ENCODE measurements at places on chromosomes 1 and 21. TPM values are rescaled to one million over a fixed set of nuclear protein-coding genes. Genes with fewer than 3 reads are reported as not detected.

Gene CFHR2
- 0.37 TPM for total RNA-seq

Gene CYP4Z1
- not detected for total RNA-seq

GRCh38 chr1:212606395-212607205, 2.0 kb upstream of the ATF3 start:
- H3K27ac ChIP-seq, result peak overlapping the region; percentile 84
- H3K27me3 ChIP-seq, result peaks cover 51% of the 10 kb centered on the region
- peak; percentile 92 for DNase-seq
- H3K4me3 ChIP-seq, result peak overlapping the region; percentile 90

- H3K4me1 ChIP-seq, result no peaks in the 10 kb centered on the region
- no peak overlapping the region for H3K4me3 ChIP-seq
- H3K27me3 ChIP-seq, result peaks cover 35% of the 10 kb centered on the region
- H3K27ac ChIP-seq, result no peak overlapping the region
Observed at GRCh38 chr1:91381844-91382243, 22.8 kb downstream of the HFM1 start.

- H3K36me3 ChIP-seq, result no peaks in the 10 kb centered on the region
- H3K4me3 ChIP-seq, result no peak overlapping the region
- DNase-seq, result no peak
- H3K4me1 ChIP-seq, result peaks cover 3% of the 10 kb centered on the region
- H3K27me3 ChIP-seq, result peaks cover 16% of the 10 kb centered on the region
- no peak overlapping the region for H3K27ac ChIP-seq
Observed at GRCh38 chr1:113205980-113206766, 133.2 kb downstream of the LRIG2 start.

DNA sequence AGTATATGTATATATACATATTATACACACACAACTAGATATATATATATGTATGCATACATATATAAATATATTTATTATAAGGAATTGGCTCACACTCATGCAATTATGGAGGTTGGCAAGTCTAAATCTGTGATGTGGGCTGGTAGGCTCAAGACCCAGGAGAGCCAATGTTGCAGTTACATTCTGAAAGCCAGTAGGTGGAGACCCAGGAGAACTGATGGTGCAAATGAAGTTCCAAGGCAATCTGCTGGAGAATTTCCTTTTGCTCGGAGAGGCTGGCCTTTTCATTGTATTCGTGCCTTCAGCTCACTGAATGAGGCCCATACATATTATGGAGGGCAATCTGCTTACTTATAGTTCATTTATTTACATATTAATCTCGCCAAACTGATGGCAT, 9.4 kb downstream of the IVL start:
- peaks cover 13% of the 10 kb centered on the region for H3K27me3 ChIP-seq
- no peak overlapping the region for H3K4me3 ChIP-seq
- no peak overlapping the region for H3K27ac ChIP-seq
- no peak for DNase-seq
- H3K4me1 ChIP-seq, result no peaks in the 10 kb centered on the region
- H3K36me3 ChIP-seq, result no peaks in the 10 kb centered on the region

GRCh38 chr1:44839576-44839975, 3.5 kb downstream of the PTCH2 start:
- no peak overlapping the region for H3K4me3 ChIP-seq
- no peak for DNase-seq
- peaks cover 10% of the 10 kb centered on the region for H3K4me1 ChIP-seq
- no peak overlapping the region for H3K27ac ChIP-seq

DNA sequence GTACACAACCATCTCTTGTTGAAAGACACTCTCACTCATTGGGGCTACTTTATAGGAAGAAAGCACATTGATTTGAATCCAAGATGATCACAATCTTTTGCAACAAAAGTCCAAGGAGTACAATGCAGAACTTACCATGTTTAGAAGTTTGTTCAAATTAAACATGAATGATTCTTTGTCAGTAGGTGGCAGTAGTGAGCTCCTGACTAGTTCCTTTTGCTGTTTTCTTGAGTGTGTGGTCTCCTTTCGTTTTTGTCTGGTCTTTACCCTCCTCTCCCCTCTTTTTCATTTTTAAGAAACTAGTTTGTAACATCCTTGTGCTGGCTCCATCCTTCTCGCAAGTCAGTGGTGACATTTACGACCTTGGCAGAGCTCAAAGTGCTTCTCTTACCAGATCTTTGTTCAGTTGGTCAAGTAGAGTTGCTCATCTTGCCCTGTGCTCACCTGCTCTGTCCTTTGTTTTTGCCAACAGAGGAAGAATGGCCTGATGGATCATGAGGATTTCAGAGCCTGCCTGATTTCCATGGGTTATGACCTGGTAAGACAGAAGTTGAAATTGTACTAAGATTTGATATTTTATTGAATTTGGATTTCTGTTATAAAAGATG, 35.7 kb upstream of the MTR start:
- peak; percentile 74 for DNase-seq
- no peak overlapping the region for H3K4me3 ChIP-seq
- no peaks in the 10 kb centered on the region for H3K36me3 ChIP-seq
- H3K4me1 ChIP-seq, result peaks cover 6% of the 10 kb centered on the region
- H3K27ac ChIP-seq, result no peak overlapping the region
- peaks cover 3% of the 10 kb centered on the region for H3K27me3 ChIP-seq

DNA sequence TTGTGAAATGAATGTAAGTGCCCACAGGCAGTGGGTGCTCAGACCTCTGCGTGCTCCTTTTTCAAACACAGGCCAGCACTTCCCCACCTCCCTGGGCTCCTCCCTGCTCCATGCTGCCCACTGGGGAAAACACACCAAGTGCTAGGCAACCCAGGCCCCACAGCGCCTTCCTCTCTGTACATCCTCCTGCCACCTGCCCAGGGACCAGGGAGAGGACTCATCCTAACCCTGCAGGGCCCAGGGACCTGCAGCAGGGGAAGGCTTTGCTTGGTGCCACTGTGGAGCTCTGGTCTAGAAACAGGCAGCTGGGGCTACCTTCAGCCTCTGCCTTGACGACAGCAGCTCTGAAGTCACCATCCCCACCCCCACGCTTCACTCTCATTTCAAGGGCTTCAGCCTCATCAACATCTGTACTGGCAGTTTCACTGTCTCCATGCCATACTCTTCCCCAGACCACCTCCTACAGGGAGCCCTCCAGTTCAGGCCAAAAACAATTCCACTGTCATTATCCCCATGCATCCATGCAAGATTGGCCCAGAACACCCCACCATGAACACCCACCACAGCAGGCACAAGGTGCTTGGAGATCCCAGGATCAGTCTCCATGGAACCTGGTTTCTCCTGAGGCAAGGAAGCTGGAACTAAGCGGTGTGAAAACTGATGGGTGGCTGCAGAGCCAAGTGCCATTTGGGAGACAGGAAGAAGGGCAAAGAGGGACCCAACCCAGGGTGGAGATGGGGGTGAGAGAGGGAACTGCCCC, 1.1 kb downstream of the IGSF8 start:
- H3K27ac ChIP-seq, result peak overlapping the region; percentile 79
- H3K36me3 ChIP-seq, result peaks cover 2% of the 10 kb centered on the region
- no peaks in the 10 kb centered on the region for H3K27me3 ChIP-seq
- DNase-seq, result peak; percentile 73
- H3K4me3 ChIP-seq, result peak overlapping the region; percentile 89
- H3K4me1 ChIP-seq, result peaks cover 38% of the 10 kb centered on the region

DNA sequence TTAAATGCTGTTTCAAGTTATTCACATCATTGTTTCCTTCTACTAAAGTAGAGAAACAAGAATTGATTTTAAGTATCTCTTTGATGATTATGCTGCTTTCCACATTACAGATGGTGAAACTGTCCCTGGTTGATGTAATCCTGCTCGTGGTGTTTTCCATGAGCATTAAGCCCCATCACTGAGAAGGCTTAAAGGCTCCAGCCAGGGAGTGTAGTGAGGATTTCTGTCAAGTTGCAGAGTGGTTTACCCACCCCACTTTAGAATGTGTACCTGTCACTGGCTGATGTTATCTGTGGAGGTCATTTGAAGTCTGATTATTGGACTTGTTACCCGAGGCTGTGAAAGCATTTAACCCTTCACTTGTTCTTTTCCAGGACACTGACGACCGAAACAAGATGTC, 12.9 kb downstream of the CERS2 start:
- H3K4me3 ChIP-seq, result no peak overlapping the region
- H3K36me3 ChIP-seq, result peaks cover 79% of the 10 kb centered on the region
- peaks cover 11% of the 10 kb centered on the region for H3K4me1 ChIP-seq
- no peak overlapping the region for H3K27ac ChIP-seq
- H3K27me3 ChIP-seq, result no peaks in the 10 kb centered on the region
- DNase-seq, result no peak

GRCh38 chr1:243916160-243916559, 66.1 kb upstream of the AKT3 start:
- no peak overlapping the region for H3K27ac ChIP-seq
- peaks cover 53% of the 10 kb centered on the region for H3K27me3 ChIP-seq
- peak overlapping the region; percentile 64 for H3K4me3 ChIP-seq
- H3K4me1 ChIP-seq, result peaks cover 10% of the 10 kb centered on the region

DNA sequence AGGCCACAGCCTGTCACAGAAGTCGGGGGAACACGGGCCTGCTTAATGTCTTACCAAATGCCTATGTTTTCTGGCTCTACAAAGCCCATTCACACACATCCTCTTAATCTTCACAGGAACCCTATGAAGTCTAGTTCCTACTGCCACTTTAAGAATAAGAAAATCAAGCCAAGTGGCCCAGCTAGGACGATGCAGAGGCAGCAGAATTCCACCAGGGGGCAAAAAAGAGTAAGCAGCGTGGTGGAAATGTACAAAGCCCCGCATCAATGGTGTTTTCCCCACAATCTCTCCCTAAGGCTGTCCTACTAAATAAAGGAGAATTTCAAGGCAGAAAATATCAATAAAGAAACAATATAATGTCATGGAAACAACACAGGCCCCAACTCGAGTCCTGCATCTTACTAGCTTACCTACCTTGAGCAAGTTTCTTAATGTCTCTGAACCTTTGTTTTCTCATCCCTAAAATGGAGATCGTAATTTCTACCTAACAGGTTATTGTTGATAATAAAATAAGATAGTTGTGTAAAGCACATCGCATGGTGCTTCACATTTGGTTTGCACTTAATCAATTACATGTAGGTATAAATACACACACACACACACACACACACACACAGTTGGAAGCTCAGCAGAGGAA, 21.4 kb downstream of the SEC16B start:
- DNase-seq, result peak; percentile 74
- no peaks in the 10 kb centered on the region for H3K36me3 ChIP-seq
- H3K4me1 ChIP-seq, result no peaks in the 10 kb centered on the region
- H3K4me3 ChIP-seq, result no peak overlapping the region
- H3K27me3 ChIP-seq, result no peaks in the 10 kb centered on the region

DNA sequence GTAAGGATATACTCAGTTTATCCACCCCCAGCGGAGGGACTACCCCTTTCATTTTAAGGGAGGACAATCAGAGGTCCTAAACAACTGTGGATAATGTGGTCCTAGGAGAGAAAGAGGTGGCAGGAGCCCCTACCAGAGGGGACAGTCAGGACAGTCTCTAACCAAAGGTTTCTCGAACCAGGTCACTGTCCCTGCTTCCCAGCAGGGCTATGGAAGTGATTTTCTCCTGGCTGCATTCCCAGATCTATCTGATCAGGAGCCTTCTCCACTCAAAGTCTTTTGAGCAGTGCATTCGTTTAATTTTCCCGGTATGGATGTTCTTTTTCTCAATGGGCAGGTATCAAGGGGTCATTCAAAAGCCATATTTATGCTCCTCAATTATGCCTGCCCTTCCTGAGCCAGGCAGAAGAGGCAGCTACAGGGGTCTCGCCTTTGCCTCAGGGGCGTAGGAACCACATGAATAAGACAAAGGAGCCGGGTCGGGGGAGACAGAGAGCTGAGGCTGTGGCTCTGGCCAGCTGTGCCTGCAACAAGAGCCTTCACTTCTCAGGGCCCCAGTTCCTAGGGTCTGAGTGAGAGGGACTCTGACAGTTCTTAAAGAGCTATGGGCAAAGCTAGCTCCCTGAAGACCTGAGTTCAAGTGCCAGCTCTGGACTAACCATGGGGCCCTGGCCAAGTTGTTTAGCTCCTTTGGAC, 62.5 kb upstream of the DMRTB1 start:
- no peaks in the 10 kb centered on the region for H3K36me3 ChIP-seq
- H3K27ac ChIP-seq, result no peak overlapping the region
- peaks cover 6% of the 10 kb centered on the region for H3K4me1 ChIP-seq
- H3K4me3 ChIP-seq, result no peak overlapping the region

Data from activated CD4-positive, alpha-beta T cell treated with anti-CD3 and anti-CD28 coated beads, Interleukin-2, amount 10 ng/mL, durations not matched to agents 24 days and 14 days (primary cell).